Calu3 (cell line): ENCODE measurements at places on chromosomes 4 and X. TPM values are rescaled to one million over a fixed set of nuclear protein-coding genes. Genes with fewer than 3 reads are reported as not detected.

DNA sequence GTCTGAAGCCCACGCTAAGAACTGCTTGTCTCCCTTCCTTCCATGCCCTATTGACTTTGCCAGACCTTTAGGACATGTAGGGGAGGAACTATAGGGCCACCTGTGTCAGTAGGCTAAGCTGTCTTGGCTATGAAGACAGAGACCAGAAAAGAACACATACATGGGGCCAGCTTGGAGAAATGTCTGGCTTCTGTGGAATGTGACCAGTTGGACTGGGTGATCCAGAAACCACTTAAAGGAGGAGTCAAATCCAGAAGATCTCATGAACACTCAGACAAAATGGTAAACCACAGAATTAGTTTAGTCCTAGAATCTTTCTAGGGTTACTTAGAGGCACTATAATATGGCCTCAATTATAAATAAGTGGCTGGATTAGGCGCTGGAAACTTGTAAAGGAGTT lies 42.0 kb downstream of the PHKA2 start:
- DNase-seq = no peak
- H3K4me1 ChIP-seq = no peaks in the 10 kb centered on the region
- H3K27ac ChIP-seq = no peak overlapping the region
- no peaks in the 10 kb centered on the region for H3K27me3 ChIP-seq
- no peak overlapping the region for H3K4me3 ChIP-seq
- H3K36me3 ChIP-seq = peaks cover 10% of the 10 kb centered on the region

Gene CTAG2
- not detected in 2 replicates for total RNA-seq

GRCh38 chrX:43456906-43457305 lies 199.2 kb upstream of the MAOA start:
- H3K27me3 ChIP-seq = peaks cover 32% of the 10 kb centered on the region
- H3K27ac ChIP-seq = no peak overlapping the region
- no peaks in the 10 kb centered on the region for H3K36me3 ChIP-seq
- DNase-seq = no peak
- H3K4me3 ChIP-seq = no peak overlapping the region
- H3K4me1 ChIP-seq = no peaks in the 10 kb centered on the region

Gene SLC10A6
- total RNA-seq = not detected in 2 replicates

GRCh38 chr4:15729910-15730533 lies 27.2 kb downstream of the BST1 start:
- no peaks in the 10 kb centered on the region for H3K4me1 ChIP-seq
- H3K27ac ChIP-seq = no peak overlapping the region
- no peaks in the 10 kb centered on the region for H3K36me3 ChIP-seq
- DNase-seq = no peak
- no peak overlapping the region for H3K4me3 ChIP-seq

Gene LYAR
- 19.1 and 19.8 TPM in 2 replicates for total RNA-seq

DNA sequence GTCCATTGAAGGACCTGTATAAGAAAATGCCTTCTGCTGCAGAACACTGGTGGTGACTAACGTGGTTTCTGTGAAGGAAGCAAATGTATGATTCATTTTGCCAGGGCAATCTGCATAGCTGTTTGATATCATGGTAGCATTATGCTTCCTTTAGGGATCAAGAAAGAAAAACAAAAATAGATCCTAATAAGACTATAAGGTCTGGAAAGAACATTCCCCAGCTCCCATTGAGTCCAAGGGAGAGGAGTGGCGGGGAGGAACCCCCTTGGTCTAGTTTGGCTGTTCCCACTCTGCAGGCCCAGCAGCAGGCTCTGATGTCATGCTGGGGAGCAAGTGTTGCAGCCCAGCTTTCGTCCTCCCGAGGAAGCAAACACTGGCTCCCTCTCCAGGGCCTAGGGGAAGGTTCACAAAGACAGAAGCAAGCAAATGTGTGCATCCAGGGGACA lies 154.5 kb upstream of the GALNT7 start:
- peak; percentile 6 for DNase-seq
- no peak overlapping the region for H3K4me3 ChIP-seq
- peaks cover 5% of the 10 kb centered on the region for H3K36me3 ChIP-seq
- no peak overlapping the region for H3K27ac ChIP-seq
- H3K27me3 ChIP-seq = no peaks in the 10 kb centered on the region
- no peaks in the 10 kb centered on the region for H3K4me1 ChIP-seq

Gene MSN
- total RNA-seq = 101 and 129 TPM in 2 replicates

DNA sequence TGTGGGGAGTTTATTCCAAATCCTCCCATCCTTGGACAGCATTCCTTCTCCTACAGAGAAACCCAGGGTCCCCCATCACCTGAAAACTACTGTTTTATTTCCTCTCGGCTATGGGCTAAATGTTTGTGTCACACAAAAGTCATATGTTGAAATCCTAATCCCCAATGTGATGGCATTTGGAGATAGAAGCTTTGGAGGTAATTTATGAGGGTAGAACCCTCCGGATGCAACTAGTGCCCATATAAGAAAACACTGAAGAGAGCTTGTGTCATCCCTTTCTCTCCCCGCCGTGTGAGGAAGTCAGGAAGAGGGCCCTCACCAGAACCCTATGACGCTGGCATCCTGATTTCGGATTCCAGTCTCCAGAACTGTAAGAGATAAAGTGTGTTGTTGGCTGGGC lies 127.8 kb upstream of the NOCT start:
- no peaks in the 10 kb centered on the region for H3K36me3 ChIP-seq
- H3K27ac ChIP-seq = no peak overlapping the region
- peaks cover 12% of the 10 kb centered on the region for H3K27me3 ChIP-seq
- no peaks in the 10 kb centered on the region for H3K4me1 ChIP-seq
- no peak for DNase-seq

Gene UGT2B15
- total RNA-seq = 0.50 and 0.98 TPM in 2 replicates
